ENCODE measurements at places on chromosomes 5 and 9. TPM values are rescaled to one million over a fixed set of nuclear protein-coding genes. Genes with fewer than 3 reads are reported as not detected.

The CNTNAP3 gene
- 1.0 TPM for total RNA-seq

The GNPDA1 gene
- 16.6 TPM for total RNA-seq

The BTNL8 gene
- total RNA-seq = 134 TPM

The NFX1 gene
- 38.3 TPM for total RNA-seq

The FGF18 gene
- total RNA-seq = 0.43 TPM

The OR1Q1 gene
- not detected for total RNA-seq

The MRPS27 gene
- total RNA-seq = 35.6 TPM

The C5orf46 gene
- not detected for total RNA-seq

The LHX3 gene
- total RNA-seq = not detected

The C8G gene
- 8.3 TPM for total RNA-seq

The LCN2 gene
- total RNA-seq = 358 TPM

The OGN gene
- 3.9 TPM for total RNA-seq

The CFAP90 gene
- not detected for total RNA-seq

The IFNB1 gene
- not detected for total RNA-seq

The SLC45A2 gene
- total RNA-seq = 0.73 TPM

The RPL12 gene
- 857 TPM for total RNA-seq

The CD274 gene
- 1.7 TPM for total RNA-seq

The C1QTNF3 gene
- total RNA-seq = 3.8 TPM

The UBTD2 gene
- 20.9 TPM for total RNA-seq

The DAB2IP gene
- 128 TPM for total RNA-seq

Measured in left colon (tissue), 2 donors.